ENCODE measurements at places on chromosomes 3 and 15. TPM values are rescaled to one million over a fixed set of nuclear protein-coding genes. Genes with fewer than 3 reads are reported as not detected.

Gene VEPH1
- total RNA-seq, result 325 TPM

Gene ISY1
- 28.1 TPM for total RNA-seq

Gene DLL4
- total RNA-seq, result 72.7 TPM

Gene FSIP1
- 0.50 TPM for total RNA-seq

Gene B3GALNT1
- total RNA-seq, result 37.4 TPM

Gene IVD
- total RNA-seq, result 48.5 TPM

Gene NR1I2
- not detected for total RNA-seq

Gene TMIE
- 0.13 TPM for total RNA-seq
